K562 (cell line): ENCODE measurements at places on chromosomes 1 and 21. TPM values are rescaled to one million over a fixed set of nuclear protein-coding genes. Genes with fewer than 3 reads are reported as not detected.

Gene NCF2
- 0.15 TPM in 1 of 2 replicates, not detected in the other for polyA plus RNA-seq

Gene IL20
- polyA plus RNA-seq, result not detected in 2 replicates

Gene TMEM52
- polyA plus RNA-seq, result 15.3 and 17.2 TPM in 2 replicates

Gene IFI44
- polyA plus RNA-seq, result not detected in 2 replicates

Gene RRP1B
- 31.3 and 33.1 TPM in 2 replicates for polyA plus RNA-seq

Gene HEYL
- polyA plus RNA-seq, result 0.33 and 0.71 TPM in 2 replicates

Gene DMBX1
- polyA plus RNA-seq, result 2.3 and 3.4 TPM in 2 replicates

Gene FAM177B
- polyA plus RNA-seq, result not detected in 2 replicates

Gene S100A9
- polyA plus RNA-seq, result not detected in 2 replicates

Gene IL12RB2
- 2.3 and 2.8 TPM in 2 replicates for polyA plus RNA-seq

Gene ESPN
- polyA plus RNA-seq, result 0.65 and 2.9 TPM in 2 replicates

Gene CYP4Z1
- polyA plus RNA-seq, result not detected in 2 replicates

Gene KCNE2
- polyA plus RNA-seq, result not detected in 2 replicates

Gene CNTN2
- not detected in 2 replicates for polyA plus RNA-seq

Gene IFNLR1
- polyA plus RNA-seq, result not detected in 2 replicates
